ENCODE measurements at places on chromosomes 6 and 20.

DNA sequence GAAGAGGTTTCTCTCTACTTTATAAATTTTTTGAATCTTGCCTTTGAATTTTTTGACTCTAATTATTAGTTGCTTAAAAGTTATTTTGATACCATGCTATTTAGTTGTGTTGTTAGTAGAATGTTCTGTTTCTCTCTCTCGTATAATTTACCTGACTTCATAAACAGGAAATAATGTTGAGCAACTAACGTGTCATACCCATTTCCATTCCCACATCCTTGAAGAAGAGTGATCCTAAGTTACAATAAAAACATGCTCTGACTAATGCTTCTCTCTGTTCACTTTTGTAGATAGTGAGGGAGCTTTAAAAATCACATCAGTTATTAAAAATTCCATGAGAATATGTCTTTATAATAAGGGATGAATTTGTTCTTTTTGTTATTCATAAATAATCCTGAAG is 69.7 kb downstream of the SAMD5 start:
- no peak for DNase-seq

DNA sequence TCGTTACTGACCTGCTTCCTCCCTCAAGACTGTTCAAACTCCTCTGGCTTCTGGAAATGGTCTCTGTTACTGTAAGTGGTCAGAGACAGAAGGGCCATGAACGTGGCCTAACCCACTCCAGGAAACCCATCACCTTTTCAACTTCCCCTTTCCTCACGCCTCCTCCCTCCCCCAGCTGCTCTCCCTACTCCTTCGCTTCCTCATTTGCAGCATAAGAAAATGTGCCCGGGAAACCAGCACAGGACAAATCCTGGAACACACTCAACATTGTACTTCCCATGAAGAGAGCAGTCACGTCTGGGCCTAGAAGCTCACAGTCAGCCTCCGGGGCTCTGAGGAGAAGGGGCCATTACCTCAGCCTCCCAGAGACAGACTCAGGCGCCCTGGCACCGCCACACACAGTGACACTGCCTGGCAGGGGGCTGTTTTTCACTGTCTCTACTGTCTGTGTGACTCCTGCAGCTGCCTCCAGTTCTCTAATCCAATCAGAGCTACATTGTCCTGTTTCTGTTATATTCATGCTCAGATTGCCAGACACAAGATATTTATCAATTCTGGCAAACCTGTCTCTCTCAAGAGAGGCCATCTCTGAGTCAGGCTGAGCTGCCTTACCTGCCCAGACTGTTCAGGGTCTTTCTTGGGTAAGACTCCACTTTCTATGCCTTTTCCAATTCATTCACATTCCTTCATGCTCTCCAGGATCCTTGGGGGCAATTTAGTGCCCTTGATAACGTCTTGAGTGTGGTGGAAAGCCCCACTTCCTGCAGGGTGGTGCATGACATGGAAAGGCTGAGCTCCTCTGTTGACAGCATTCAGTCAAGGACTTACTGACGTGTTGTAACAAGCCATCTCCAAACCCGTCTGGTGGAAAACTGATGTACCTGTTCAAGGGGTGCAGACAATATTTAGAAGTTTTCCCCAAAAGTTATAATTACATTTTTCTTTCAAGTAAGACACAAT is 242.2 kb downstream of the HIVEP2 start:
- DNase-seq: peak; percentile 91

GRCh38 chr6:65776332-65776731 is 69.3 kb upstream of the EYS start:
- no peak for DNase-seq

- no peak for DNase-seq
Measured at GRCh38 chr6:157953580-157954091, 28.0 kb upstream of the SYNJ2 start.

DNA sequence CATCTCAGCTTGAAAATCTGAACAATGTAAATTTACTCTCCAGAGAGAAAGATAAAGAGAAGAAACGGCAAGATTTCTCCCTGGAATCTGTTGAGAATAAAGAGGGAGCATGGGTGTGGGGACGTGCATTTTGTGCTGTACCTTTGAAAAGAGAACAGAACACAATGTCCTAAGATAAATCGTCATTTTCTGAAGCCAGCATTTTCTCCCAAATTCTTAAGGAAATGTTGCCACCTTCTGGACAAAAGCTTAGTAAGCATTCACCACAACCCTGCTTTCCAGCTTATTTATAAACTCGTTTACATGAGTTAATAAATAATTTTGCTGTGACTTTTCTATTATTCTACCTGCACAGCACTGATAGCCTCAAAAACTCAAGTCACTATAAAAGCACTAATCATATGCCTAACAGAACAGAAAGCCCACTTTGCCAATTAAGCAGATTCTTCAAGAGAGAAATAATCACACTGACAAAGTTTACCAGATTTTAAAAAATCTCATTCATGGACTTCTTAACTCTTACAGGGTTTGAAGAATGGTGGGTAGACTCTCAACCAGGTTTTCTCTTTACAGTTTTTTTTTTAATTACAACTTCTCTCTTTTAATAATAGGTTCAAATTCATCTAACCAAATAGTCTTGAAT is 155.8 kb downstream of the MBOAT1 start:
- DNase-seq: peak; percentile 30

Data from suppressor macrophage treated with lipopolysaccharide for 1 hour (primary cell).